ENCODE measurements at places on chromosomes 1 and 21.

GRCh38 chr21:41926117-41926806 is 27.6 kb downstream of the C2CD2 start:
- DNase-seq: peak; percentile 69

DNA sequence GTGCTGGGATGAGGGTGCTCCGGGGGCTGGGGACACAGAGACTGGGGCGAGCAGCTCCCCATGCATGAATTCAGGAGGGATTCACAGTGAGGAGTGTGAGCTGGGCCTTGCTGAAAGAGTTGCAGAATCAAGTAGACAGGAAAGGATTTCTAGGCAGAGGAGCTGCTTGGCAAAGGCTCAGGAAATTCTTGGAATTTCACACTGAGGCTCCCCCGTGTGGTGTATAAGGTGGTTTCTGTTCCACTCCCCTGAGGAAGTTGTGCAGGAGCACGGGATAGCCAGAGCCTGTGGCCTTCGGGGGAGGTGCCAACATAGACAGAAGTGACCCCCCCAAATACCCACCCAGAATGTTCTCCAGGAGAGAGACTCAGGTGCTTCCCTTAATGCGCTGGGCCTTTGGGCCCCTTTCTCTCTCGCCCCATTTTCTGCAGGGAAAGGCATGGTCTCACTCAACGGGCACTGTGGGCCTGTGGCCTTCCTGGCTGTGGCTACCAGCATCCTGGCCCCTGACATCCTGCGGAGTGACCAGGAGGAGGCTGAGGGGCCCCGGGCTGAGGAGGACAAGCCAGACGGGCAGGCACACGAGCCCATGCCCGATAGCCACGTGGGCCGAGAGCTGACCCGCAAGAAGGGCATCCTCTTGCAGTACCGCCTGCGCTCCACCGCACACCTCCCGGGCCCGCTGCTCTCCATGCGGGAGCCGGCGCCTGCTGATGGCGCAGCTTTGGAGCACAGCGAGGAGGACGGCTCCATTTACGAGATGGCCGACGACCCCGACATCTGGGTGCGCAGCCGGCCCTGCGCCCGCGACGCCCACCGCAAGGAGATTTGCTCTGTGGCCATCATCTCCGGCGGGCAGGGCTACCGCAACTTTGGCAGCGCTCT is 58.5 kb upstream of the ACTL8 start:
- peak; percentile 49 for DNase-seq

GRCh38 chr1:52072291-52072690 is 16.2 kb downstream of the BTF3L4 start:
- DNase-seq: no peak

- no peak for DNase-seq
These were observed 528.9 kb downstream of the KIF26B start for GRCh38 chr1:245683676-245684075.

- no peak for DNase-seq
These were observed 21.7 kb downstream of the CACNA1S start for GRCh38 chr1:201090541-201090940.

DNA sequence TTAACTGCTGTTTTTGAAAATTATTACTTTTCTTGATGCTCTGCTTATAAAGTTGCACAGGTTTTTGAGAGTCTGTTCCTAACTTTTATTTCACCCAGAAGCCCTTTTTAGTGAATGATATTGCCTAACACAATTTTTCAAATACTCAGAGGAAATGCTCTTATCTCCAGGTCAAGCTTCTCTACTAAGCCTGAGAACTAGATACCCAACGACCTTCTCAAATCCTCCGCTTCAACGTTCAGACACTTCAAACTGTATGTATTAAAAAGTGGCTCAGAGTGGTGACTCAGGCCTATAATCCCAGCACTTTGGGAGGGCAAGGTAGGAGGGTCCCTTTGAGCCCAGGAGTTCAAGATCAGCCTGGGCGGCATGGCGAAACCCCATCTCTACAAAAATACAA is 88.5 kb downstream of the ASH1L start:
- DNase-seq: no peak

- peak; percentile 60 for DNase-seq
These were observed 115.2 kb downstream of the ROR1 start for GRCh38 chr1:63888984-63889383.

DNA sequence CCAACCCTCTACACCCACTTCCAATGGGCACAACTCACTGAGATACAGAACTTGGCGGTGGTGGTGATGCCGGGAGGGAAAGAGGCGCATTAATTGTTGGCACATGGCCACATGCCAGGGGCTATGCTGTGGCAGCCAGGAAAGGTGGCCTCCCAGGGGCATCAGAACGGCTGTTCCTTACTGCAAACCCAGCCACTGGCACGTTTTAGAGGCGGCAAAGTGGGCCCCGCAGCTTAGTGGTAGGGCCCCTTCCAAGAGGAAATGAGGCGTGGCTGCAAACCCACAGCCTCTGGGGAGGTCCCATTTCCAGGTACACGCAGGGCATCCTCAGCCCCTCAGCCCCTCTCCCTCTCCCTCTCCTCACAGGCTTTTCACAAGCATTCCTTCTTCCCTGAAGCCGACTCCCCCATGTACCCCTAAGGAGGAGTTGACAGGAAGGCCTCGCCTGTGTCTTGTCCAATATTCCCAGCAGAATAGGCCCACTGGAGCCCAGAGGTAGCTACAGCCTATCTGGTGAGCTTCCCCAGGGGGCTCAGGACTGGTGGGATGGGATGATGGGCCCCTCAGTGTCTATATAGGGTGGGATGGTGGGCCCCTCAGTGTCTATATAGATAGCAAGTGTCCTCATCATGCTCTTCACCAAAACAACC is 166.2 kb downstream of the CLIC6 start:
- DNase-seq: no peak

GRCh38 chr21:44372616-44373015 is 19.2 kb downstream of the TRPM2 start:
- no peak for DNase-seq

GRCh38 chr1:116777831-116778830 is 23.9 kb downstream of the CD2 start:
- DNase-seq: peak; percentile 54

DNA sequence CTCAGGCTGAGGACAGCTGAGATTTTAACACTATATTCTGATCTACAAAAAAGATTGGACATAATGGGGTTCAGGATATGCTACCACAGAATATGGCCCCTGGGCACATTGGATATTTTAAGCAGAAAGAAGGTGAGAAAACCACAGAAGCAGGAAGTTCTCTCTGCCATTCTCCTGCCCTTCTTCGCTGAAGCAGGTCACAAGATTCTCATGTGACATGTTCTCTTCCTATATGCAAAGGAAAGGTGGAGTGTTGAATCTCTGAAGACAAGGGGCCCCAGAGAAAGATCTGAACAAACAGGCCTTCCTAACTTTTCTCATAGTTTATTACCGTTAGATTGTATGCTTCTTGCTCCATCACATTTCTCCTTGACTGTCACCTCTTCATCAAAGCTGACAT is 285.7 kb downstream of the S1PR1 start:
- no peak for DNase-seq

GRCh38 chr1:5904551-5904950 is 87.7 kb downstream of the NPHP4 start:
- DNase-seq: no peak

DNA sequence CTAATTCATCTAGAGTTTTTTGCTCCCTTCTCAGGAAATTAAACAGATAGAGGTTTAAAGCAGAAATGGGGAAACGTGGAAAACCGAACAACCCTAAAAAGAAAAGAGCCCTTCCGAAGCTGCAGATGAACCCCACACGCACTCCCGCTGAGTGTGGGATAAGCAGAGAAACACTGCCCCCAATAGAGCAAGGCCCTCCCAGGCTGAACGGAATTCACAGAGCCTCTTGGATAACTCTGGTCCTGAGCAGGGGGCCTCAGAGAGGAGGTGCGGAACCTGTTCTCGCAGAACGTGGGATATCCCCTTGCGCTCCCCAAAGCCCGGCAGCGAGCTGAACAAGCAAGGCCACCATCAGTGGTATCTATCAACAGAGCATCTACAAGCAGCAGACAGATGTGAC is 44.9 kb downstream of the SSBP3 start:
- no peak for DNase-seq

- no peak for DNase-seq
These were observed 23.7 kb downstream of the PADI3 start for GRCh38 chr1:17272646-17273045.

DNA sequence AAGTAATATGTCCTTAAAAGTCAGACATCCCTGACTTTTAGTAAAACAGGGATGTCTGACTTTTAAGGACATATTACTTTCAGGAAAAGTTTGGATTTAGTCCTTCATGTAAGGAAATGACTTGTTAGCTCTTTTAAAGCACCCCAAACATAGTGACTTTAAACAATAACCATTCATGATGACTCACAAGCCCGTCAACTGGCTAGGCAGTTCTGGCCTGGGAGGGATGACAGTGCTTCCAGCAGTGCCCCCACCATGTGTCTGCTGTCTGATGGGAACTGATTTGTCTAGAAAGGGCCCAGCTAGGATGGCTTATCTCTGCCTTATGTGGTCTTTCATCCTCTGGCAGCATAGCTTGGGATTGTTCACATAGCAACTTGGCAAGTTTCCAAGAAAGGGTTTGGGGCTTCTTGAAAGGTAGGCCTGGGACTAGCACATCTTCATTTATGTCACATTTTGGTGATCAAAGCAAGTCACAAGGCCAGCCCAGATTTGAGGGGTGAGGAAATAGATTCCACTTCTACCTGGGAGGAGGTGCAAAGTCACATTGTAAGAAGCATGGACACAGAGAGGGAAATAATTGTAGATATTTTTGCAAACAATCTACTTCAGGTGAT is 143.5 kb downstream of the C1orf94 start:
- no peak for DNase-seq

DNA sequence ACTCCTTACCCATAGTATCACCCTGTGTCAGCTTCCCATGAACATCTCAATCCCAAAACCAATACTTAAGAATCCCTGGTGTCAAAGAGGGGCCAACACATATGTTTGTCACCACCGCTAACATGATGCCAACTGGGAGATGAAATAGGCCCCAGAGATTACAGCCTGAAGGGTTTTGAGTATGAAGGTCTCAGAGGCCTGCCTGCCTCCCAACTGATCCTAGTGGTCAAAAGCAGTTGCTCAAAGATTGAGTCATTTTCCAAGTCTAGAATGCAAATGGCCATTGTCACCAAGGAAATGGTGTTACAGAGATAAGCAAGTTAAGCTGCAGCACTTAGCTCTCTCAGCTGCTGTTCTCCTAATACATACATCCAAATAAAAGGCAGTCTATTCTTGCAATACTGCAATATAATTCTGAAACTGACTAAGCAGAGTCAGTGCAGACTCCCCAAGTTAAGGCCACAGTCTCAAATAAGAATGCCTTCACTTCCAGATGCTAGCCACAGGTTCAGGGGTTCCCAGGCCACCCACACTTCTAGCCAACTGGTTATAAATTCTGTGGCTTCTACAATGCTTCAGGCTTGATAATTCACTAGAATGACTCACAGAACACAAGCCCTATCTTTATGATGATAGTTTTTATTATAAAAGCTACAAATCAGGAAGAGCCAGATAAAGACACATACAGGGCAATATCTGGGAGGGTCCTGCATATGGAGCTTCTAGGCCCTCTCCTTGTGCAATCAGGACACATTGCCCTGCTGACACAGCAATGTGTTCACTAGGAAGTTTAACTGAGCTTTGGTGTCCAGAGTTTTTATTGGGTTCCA is 18.7 kb downstream of the DUSP10 start:
- peak; percentile 65 for DNase-seq

- DNase-seq: no peak
These were observed 10.0 kb upstream of the MORC3 start for GRCh38 chr21:36310016-36310415.

GRCh38 chr1:109104364-109105151 is 9.4 kb upstream of the ELAPOR1 start:
- DNase-seq: peak; percentile 26

GRCh38 chr1:17392199-17392740 is 20.3 kb downstream of the PADI6 start:
- DNase-seq: no peak

DNA sequence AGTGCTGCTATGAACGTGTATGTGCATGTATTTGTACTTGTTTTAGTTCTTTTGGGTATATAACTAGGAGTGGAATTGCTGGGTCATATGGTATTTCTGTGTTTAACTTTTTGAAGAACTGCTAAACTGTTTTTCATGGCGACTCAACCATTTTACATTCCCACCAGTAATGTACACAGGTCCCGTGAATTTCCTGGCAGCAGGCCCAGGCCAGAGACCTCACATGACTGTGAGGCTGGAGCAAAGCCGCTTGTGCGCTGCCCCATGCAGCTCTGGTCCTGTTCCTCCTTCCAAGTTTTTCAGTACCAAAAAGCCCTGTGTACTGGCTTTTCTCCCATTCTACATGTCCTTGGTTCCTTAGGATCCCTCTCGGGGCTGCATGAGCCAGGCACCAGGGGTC is 29.6 kb downstream of the ACOT11 start:
- peak; percentile 4 for DNase-seq

DNA sequence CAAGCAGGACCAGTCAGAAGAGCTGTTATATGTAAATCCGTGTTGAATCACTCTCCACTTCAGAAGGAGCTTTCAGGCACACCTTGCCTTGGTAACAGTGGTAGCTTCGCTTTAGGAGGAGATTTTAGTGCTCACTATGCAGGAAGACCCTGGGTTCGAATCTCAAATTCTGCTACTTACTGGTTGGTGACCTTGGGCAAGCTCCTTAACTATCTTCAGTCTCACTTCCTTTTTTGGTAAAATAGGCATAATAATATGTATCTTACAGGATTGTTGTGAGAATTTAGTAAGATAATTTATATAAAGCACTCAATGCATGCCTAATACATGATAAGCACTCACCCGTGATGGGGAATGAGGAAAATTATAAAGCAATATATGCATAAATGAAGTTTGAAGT is 46.7 kb upstream of the GPR52 start:
- DNase-seq: no peak

DNA sequence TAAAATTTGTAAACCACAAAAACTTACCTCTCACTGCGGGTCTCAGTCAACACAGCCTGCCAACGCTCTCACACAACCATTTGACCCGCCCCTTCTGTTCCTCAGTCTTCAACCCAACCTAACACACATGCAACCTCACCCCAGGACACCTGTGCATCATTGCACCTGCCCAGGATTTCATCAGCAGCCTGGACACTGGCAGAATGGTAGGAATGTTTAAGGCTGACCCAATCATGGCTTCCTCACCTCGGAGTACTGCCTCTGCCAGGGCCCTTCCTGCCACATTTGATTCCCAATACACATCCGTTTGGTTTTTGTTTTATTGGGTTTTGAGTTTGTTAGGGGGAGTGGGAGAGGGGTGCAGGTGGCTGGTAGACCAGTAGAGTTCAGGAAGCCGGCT is 40.7 kb downstream of the TOMM20 start:
- no peak for DNase-seq

- DNase-seq: peak; percentile 4
These were observed 56.9 kb downstream of the ADAMTS5 start for GRCh38 chr21:26909972-26910371.

- DNase-seq: no peak
These were observed 132.6 kb downstream of the MACF1 start for GRCh38 chr1:39337067-39337466.

GRCh38 chr21:33289199-33289819 is 23.1 kb downstream of the IL10RB start:
- DNase-seq: no peak

DNA sequence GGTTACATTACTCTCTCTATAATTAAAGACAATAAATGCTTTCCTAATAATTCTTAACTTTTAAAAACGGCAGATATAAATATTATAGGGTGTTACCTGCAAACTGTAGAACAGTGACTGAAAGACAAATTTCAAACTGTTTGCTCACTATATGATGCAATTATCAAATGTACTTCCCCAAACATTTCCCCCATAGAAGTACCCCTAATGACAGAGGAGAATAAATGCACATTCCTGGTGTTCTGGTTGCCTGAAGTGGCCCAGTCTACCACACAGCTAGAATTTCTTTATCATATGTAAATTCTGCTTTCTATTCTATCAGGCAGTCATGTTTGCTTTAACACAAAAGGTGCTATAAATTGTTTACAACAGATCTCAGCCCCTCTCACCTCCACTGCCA is 70.4 kb downstream of the VAV3 start:
- no peak for DNase-seq

Data from HCEC 1CT (cell line).